A549 treated with CORT108297 at 1 μM for 4 hours (cell line): ENCODE measurements at places on chromosomes 12 and 14. TPM values are rescaled to one million over a fixed set of nuclear protein-coding genes. Genes with fewer than 3 reads are reported as not detected.

MIP gene
- total RNA-seq: 0.12 TPM in 1 of 5 replicates, not detected in the others

TAPBPL gene
- 3.3 to 4.6 TPM (median 3.7 TPM) in 5 replicates for total RNA-seq

LBHD2 gene
- total RNA-seq: 0.12 to 0.39 TPM (median 0.27 TPM) in 3 of 5 replicates, not detected in the others

RERGL gene
- not detected in 5 replicates for total RNA-seq

PRR4 gene
- total RNA-seq: 1.6 to 2.9 TPM (median 2.6 TPM) in 5 replicates

PAPLN gene
- total RNA-seq: 6.2 to 9.2 TPM (median 8.8 TPM) in 5 replicates

ACVRL1 gene
- 0.04 to 0.24 TPM (median 0.17 TPM) in 5 replicates for total RNA-seq

C12orf42 gene
- not detected in 5 replicates for total RNA-seq

RHOF gene
- total RNA-seq: 131 to 171 TPM (median 161 TPM) in 5 replicates

GPHB5 gene
- total RNA-seq: not detected in 5 replicates

CABP1 gene
- total RNA-seq: 0.08 to 0.28 TPM (median 0.25 TPM) in 5 replicates

A2M gene
- total RNA-seq: 0.27 TPM in 1 of 5 replicates, not detected in the others

FOXN4 gene
- total RNA-seq: 0.05 to 0.06 TPM in 2 of 5 replicates, not detected in the others

MMP19 gene
- total RNA-seq: 0.07 to 0.31 TPM (median 0.22 TPM) in 5 replicates

TSPAN8 gene
- total RNA-seq: 0.08 to 0.27 TPM (median 0.10 TPM) in 3 of 5 replicates, not detected in the others

PAN2 gene
- 16.2 to 19.1 TPM (median 17.9 TPM) in 5 replicates for total RNA-seq
